Cerebellar cortex (tissue), 1 donor: ENCODE measurements at places on chromosomes 12 and 14.

DNA sequence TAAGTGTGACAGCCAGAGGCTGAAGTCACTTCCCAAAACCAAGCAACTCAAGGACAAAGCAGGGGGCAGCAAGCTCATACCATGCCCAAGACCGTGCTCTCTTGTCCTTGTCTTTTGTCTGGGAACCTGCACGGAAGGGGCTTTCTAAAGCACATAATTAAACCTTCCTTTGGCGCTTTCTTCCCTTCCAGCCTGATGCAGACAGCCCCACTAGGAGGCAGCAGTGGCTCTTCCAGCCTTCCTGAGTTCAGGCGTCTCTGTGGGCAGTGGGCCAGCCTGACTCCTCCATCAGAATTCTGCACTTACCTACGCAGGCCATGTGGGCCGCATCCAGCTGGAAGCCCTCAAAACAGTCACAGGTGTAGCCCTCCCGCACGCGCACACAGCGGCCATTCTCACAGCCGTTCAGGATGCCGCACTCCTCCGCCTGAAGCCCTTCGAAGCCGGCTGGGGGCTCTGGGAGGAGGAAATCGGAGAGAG lies 7.6 kb downstream of the ISCA2 start:
- DNase-seq, result peak; percentile 86

- no peak for DNase-seq
Observed at GRCh38 chr14:87133073-87133801, 859.7 kb downstream of the GALC start.

- DNase-seq, result no peak
Observed at GRCh38 chr12:89863493-89863938, 154.9 kb upstream of the ATP2B1 start.

DNA sequence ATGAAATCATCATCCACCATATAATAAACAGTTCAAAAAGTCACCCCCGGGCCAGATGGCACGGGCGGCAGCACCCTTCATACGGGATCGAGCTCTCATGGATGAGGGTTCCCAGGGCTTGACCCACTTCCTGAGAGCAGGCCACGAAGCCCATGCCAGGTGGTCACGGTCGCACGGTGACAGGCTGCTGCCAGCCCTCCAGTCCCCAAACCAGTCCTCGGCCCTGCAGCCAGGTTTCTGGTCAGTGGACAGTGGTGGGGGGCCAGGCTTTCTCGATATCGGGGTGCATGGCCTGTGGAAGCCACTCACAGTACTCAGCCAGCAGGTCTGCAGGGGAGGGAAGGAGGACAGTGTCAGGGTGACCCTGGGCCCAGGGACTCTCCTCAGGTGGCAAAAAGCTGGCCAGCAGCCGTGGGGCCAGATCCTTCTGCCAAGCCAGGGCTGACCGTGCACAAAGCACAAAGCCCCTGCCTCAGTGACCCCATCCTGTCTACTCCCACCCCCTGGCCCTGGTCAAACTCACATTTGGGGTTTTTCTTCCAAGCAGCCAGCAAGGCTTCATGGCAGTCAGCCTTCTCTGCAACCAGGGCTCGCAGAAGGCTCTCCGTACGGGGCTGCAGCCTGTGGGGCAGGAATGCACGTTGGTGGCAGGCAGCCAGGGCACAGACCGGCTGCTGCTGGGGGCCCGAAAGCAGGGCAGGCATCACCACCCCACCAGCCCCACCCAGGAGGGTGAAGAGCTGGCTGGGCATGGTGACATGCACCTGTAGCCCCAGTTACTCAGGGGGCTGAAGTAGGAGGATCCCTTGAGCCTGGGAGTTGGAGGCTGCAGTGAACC lies 33.3 kb upstream of the UBC start:
- DNase-seq, result peak; percentile 40

GRCh38 chr12:120640861-120641833 lies 721 bp downstream of the CABP1 start:
- peak; percentile 36 for DNase-seq

DNA sequence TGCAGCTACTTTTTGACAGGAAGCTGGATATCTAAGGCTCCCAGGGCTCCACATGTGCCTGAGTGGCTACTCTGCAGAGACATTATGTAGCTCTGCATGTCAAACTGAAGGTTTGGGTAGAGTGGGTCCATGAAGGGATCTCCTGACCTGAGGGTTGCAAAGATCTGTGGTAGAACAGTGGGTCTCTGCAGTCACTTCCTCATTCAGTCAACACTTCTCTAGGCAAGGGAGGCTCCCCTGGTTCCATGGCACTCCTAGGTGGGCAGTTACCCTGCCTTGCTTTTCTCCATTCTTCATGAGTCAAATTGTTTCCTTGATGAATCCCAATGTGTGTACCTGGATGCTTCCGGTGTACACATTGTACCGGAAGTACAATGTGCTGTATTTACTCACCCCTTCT lies 57.4 kb downstream of the CMAS start:
- no peak for DNase-seq

DNA sequence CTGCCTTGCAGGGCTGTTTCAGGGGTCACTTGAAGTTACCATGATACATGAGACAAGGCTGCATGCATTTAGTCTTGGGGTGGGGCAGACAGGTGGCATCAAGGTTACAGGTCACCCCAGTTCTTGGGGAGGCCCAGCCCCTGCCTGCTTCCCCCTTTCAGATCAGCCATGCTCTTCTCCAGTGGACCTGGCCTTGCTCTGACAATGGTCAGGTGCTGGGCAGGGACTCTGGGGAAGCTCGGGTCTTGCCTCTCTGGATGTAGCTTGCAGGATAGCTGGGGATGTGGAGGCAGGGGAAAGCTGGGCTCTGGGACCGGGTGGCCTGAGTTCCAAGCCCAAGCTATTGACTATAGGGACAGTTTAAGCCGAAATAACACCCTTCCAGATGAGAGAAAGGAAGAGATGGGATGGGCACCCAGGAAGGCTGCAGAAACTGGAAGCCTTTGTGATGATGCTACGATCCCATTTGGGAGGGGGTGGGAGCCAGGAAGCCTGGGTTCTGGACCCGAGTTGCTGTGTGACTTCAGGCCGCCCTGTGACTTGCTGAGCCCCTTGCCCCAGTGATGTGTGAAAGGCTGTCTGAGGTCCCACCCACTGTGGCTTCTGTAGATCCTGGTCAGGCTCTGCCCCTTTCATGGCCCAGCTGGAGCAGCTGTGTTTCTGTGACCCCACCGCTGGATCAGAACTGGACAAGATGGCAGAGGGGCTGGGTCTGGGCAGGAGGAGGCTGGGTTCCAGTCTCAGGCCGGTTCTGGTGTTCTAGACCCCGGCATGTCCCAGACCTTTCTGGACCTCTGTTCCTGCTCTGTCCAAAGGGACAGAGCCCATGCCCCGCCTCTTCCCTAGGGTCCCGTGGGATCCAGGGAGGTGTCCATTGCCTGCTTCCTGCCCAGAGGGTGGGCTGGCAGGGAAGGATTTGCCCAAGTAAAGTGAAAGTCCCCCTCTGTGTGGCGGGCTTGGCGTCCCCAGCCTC lies 2.1 kb downstream of the TNFAIP2 start:
- no peak for DNase-seq
